ENCODE measurements at places on chromosomes 5 and 9. TPM values are rescaled to one million over a fixed set of nuclear protein-coding genes. Genes with fewer than 3 reads are reported as not detected.
A peak's percentile ranks its signal among the peaks of the same experiment; 100 is the strongest.

DNA sequence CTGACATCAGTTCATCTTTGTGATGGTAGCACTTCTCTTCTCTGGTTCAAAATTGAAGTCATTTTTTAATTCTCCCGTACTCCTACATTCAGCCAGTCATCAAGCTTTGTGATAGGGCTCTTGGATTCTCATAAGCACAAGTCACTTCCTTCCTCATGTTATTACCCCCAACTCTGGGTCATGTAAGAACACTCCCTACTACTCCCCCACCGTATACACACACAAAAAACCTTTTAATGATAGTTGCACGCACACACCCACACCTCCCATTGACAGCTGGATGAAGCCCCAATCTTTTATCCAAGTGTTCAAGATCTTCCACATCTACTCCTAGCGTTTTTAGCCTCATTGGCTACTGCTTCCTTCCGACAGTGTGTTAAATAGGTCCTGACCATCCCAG is 16.8 kb downstream of the KDM3B start:
- DNase-seq = no peak

GRCh38 chr5:107806271-107806670 is 135.5 kb upstream of the EFNA5 start:
- DNase-seq = no peak

GRCh38 chr5:42680046-42680445 is 76.6 kb upstream of the CCDC152 start:
- DNase-seq = no peak

- DNase-seq = no peak
Observed at GRCh38 chr9:130635721-130636647, 28.4 kb upstream of the PRDM12 start.

- peak; percentile 29 for DNase-seq
Observed at GRCh38 chr9:87716141-87716540, 9.8 kb upstream of the CTSL start.

DNA sequence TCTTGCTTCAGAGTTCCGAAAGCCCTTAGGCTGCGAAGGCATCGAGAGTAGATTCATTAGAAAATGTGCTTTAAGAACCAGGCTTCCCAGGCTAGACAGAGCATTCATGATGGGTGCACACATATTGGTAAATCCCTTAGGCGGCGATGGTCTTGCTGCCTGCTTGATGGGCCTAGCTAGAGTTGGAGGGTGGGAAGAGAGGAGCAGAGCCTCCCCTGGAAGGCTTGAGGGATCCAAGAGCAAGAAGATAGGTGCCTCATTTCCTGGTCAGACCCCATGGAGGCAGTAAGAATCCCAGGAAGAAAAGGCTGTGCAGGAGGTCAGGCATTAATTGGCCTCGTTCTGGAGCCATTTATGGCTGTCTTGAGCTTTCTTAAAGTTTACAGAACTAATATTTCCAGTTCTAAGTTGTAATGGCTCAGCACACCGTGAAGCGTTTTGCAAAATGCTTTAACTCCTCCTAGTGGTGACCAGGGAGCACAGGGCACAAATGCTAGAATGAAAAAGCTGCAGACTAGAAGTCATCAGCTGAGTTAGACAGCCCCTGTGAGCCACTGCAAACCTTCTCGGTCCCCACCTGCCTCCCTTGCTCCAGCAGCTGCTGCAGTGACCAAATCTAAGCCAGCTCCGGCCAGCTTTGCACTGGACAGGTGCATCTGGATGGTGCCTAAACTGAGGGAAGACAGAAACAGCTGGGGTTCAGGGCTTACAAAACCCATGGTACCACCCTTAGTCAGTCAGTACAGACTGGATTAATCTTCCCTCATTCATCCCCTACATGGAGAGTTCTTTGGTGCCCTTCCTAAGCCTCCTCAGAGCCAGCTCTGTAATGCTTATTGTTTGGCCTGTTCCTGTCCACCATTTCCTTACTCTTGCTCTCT is 14.7 kb downstream of the SLC45A2 start:
- peak; percentile 42 for DNase-seq

DNA sequence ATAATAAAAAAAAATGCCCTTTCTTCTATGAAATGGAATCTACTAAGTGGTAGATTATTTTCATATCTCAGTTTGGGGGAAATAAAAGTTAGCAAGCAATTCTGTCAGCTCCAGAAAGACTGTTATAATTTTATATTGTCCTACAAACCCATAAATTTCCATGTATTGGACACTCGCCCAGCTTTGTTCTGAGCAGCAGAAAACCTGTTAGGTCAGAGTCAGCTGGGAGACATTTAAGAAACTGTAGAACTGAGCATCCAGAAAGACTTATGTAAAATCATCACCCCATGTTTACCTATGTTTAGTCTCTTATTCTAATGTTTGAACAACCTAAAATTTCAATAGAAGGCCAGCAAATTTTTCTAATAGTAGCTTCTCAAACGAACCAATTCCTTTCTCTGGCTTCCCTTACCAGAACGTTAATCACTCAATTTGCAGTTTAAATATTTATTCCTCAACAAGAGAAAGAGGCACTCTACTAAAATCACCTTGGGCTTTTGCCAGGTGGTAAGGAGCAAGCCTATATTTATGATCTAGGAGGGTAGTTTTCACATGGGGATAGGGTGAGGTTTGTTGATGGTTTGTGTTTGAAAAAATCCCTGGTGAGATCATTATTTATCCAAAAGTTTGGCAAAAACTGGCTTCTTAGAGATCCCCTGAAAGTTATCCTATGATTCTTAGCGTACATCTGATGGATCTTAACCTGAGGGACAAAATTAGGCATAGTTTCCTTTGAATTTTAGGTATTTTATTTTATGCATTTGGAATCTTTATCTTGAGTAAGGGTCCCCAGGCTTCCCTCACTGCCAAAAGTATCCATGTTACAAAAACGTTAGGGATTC is 34.4 kb downstream of the MACROH2A1 start:
- DNase-seq = no peak

GRCh38 chr9:122286764-122287163 is 22.1 kb downstream of the MRRF start:
- no peak for DNase-seq

Gene HAPLN1
- total RNA-seq = 4.9 TPM
